ENCODE measurements at places on chromosomes 2 and 18. TPM values are rescaled to one million over a fixed set of nuclear protein-coding genes. Genes with fewer than 3 reads are reported as not detected.

- H3K4me1 ChIP-seq: no peaks in the 10 kb centered on the region
- no peak overlapping the region for H3K27ac ChIP-seq
- DNase-seq: no peak
- no peaks in the 10 kb centered on the region for H3K36me3 ChIP-seq
Measured at GRCh38 chr18:9062418-9062751, 40.1 kb upstream of the NDUFV2 start.

GRCh38 chr2:168796583-168797285 is 5.7 kb upstream of the NOSTRIN start:
- H3K4me3 ChIP-seq: no peak overlapping the region
- no peak overlapping the region for H3K27ac ChIP-seq
- peaks cover 9% of the 10 kb centered on the region for H3K4me1 ChIP-seq
- DNase-seq: no peak
- H3K36me3 ChIP-seq: no peaks in the 10 kb centered on the region

Gene BMP10
- total RNA-seq: not detected

DNA sequence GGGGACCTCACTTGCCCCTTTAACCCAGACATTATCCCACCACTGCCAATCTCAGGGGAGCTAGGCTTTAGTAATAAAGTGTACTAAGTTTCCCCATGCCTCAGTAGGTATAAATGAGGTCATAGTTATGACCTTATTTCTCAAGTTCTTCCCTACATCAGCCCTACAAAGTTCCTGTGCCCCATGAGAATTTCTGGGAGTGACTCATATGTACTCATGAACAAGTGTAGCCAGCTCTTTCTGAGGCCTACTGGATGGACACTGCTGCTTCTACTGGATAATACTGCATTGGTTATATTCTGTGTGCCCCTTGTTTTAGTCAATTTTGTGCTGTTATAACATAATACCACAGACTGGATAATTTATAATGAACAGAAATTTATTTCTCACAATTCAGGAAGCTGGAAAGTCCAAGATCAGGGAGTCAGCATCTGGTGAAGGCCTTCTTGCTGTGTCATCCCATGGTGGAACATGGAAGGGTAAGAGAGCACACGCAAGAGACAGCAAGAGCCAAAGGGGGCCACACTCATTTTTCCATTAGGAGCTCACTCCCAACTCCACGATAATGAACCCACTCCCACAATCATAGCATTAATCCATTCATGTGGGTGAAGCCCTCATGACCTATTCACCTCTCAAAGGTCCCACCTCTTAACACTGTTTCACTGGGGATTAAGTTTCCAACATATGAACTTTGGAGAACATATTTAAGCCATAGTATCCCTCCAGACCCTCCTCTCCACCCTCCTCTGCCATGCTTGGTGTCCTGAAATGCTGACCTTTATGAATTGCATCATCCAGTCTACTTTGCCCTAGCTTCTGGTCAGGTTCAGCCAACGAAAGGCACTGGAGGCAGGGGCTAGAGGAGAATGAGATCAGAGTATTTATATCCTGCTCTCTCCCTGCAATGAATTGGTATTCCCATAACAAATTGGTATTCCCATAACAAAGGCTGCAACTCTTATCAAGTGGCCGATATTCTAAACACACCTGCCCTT is 25.4 kb upstream of the ST3GAL5 start:
- no peaks in the 10 kb centered on the region for H3K36me3 ChIP-seq
- H3K27ac ChIP-seq: no peak overlapping the region
- DNase-seq: no peak
- no peak overlapping the region for H3K4me3 ChIP-seq
- H3K4me1 ChIP-seq: peaks cover 9% of the 10 kb centered on the region

DNA sequence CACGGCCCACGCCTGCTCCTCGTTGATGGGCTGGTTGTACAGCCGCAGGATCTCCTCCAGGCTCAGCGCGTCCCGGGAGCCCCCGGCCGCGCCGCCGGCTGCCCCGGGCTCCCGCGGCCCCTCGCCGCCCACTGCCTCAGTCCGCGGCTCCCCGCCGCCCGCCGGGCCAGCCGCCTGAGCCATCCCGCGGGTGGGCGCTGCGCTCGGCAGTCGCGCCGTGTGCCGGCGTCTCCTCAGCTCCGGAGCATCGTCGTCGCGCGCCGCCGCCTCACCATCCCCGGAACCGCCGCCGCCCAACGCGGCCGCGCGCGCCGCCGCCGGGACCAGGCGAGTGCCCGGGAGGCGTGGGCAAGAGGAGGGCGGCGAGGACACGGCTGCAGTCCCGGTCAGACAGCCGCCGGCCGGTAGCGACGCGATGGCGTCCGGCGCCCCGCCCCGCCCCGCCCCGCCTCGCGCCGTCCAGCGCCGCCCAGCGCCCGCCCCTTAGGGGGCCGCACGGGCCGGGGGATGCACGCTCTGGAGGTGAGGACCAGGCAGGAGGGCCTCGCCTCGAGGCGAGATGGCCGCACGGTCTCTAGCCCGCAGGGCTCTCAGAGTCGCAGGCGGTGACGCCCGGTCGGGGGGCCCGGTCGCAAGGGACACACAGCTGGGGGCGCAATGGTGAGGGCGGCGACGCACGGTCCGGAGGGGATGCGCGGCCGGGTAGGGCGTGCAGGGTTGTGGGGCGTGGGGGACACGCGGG is at the start of gene SPIRE1:
Gene SPIRE1 (minus strand): TSS at position 424 of the 742 bp plus-strand sequence. CDS start 241 bp downstream, at position 183.
- no peaks in the 10 kb centered on the region for H3K36me3 ChIP-seq
- DNase-seq: peak; percentile 58
- H3K4me1 ChIP-seq: peaks cover 40% of the 10 kb centered on the region

- no peaks in the 10 kb centered on the region for H3K4me1 ChIP-seq
- DNase-seq: no peak
- no peaks in the 10 kb centered on the region for H3K27me3 ChIP-seq
- H3K36me3 ChIP-seq: peaks cover 24% of the 10 kb centered on the region
- H3K27ac ChIP-seq: no peak overlapping the region
Measured at GRCh38 chr2:37104178-37104577, 19.9 kb downstream of the GPATCH11 start.

Gene CPLX4
- not detected for total RNA-seq

Data from neural crest cell (in vitro differentiated cells).